ENCODE measurements at places on chromosomes 13 and 19.
A peak's percentile ranks its signal among the peaks of the same experiment; 100 is the strongest.

GRCh38 chr13:76812206-76812897 is 73.9 kb downstream of the KCTD12 start:
- DNase-seq: no peak

- DNase-seq: no peak
Observed at GRCh38 chr19:10836479-10837330, 693 bp upstream of the TMED1 start.

GRCh38 chr19:3142781-3143337 is 7.0 kb downstream of the GNA15 start:
- no peak for DNase-seq

- no peak for DNase-seq
Observed at GRCh38 chr13:66415444-66415843, 814.7 kb downstream of the PCDH9 start.

DNA sequence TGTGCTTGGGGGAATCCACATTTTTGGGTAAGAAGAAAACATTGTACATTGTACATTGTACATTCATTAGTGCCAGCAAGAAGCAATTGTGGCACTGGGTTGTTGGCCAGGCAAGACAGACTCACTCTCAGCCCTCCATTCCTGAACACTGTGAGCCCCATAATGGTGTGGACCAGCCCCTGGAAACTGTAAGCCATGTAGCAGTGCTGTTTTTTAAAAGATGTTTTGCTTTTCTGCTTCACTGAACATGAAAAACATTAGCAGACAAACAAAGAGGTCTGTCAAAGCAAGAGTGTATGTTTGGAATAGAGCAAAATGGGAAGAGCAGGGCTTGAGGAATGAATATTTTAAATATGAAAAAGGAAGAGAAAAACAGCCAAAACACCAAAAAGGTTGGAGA is 39.1 kb upstream of the IL17D start:
- DNase-seq: no peak

- no peak for DNase-seq
Observed at GRCh38 chr19:55253842-55254624, 4.8 kb downstream of the PPP6R1 start.

DNA sequence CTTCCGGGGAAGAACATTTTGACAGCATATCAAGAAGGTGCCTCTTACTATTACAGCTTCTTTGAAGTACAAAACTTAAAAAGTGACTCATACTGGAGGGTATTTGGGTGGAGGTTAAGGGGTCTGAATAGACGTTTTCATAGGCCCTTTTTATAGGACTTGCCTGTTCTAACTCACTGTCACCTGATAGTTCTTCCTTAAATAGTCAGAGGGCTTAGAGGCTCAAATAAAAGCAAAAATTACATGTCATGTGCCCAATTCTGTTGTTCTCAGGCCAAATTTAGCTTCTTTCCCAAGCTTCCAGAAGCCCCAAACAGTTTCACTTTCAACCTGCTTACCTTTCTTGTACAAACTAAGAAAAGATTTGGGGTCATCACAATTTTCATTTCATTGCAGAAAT is 16.1 kb upstream of the SLC46A3 start:
- no peak for DNase-seq

GRCh38 chr19:43105496-43105895 is 23.0 kb upstream of the PSG2 start:
- DNase-seq: no peak

DNA sequence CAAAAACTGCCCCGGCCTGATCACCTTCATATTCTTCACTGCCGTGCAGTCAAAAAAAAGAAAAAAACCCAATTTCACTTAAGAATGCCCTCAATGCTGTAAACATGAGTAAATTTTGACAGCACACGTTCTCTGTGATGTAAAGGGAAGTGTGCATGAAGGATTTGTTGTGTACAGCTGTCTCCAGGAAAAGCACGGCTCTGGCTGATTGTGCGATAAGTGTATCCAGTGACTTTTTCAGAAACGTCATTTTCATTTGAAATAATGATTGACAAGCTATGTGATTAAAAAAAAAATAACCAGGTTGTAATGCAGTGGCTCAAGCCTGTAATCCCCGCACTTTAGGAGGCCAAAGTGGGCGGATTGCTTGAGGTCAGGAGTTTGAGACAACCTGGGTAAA is 39.6 kb downstream of the ANKRD10 start:
- no peak for DNase-seq

DNA sequence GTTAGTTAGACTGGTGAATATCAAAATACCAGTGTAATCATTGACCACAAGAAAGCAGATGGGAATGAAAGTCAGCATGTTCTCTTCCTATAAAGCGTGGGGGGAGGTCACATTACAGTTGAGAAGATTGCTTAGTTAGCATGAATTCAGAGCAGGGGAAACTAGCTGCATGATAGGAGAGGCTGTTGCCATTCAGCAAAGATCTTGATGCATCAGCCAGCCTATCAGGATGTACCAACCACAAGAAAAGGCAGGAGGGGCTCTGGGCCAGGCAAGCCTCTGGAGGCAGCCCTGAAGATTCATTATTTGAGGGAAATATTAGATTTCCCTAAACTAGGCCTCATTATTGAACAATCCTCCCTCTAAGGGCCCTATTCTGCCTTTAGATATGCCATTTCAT is 5.0 kb upstream of the MTMR6 start:
- no peak for DNase-seq

DNA sequence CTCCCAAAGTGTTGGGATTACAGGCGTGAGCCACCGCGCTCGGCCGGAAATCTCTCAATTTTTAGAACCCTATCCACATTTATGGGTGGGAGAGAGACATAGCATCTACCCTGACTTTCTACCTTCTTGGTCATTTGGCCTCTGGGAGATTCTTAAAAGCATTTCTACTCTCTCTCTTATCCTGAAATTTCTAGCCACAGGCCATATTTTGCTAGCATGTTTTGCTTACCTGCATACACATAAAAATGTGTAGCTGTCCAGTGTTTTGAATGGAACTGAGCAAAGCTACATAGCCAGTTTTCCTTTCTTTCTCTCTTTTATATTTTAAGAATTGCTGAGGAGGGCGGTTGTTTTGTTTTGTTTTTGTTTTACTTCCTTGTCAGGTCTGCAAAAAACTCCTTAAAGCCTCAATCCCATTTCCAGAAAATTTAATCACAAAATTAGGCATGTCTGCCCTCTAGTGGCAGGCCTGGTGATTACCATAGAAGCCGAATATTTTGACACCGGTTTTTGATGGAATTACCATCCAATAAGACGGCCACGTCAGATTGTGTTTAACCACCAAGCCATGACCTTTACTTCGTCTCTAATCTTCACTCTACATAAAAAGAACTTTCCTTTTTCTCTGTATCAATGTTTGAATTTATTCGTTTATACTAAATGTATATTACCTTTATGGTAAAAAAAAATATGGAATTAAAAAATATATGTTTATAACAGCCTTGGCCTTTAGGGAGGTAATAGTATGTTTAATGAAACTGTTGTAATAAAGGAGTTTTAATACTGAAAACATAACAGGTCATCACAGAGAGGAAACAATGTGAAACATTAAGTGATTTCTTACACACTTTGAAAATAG is 34.4 kb upstream of the OXGR1 start:
- DNase-seq: peak; percentile 13

DNA sequence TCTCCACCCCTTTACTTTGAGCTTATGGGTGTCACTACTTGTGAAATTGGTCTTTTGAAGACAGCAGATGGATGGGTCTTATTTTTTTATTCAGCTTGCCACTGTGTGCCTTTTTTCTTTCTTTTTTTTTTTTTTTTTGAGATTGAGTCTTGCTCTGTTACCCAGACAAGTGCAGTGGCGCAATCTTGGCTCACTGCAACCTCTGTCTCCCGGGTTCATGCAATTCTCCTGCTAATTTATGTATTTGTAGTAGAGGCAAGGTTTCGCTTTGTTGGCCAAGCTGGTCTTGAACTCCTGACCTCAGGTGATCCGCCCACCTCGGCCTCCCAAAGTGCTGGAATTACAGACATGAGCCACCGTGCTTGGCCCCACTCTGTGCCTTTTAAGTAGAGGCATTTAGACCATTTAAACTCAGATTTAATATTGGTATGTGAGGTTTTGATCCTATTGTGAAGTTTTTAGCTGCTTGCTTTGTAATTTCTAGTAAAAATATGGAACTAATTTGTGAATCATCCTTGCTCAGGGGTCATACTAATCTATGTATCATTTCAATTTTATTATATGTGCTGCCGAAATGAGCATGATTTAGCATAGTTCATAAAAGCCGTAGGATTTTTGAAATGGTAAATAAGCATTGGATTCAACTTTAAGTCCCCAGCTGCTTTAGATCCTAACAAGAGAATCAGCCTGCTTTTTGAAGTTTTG is 584.5 kb downstream of the SLITRK1 start:
- no peak for DNase-seq

GRCh38 chr13:44032802-44033201 is 153.1 kb downstream of the LACC1 start:
- DNase-seq: no peak

GRCh38 chr19:50328224-50328872 is 829 bp downstream of the KCNC3 start:
- no peak for DNase-seq

DNA sequence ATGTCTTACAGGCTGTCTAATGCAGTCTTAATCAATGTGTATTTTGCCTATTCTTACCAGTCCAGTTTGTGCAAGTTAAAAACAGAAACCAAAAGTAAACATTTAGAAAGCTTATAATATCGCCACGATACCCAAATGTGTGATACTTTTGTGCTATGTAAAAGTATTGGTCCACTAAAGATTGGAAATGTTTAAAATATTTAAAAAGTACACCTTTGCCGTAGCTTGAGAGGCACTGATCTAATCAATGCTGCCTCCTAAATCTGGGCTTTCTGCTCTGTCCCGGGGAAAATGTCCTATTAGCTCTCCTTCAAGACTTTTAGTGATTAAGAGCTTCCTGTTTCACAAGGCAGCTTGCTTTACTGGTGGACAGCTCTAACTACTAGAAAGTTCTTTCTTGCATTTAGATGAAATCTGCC is 64.7 kb downstream of the DNAJC15 start:
- no peak for DNase-seq

DNA sequence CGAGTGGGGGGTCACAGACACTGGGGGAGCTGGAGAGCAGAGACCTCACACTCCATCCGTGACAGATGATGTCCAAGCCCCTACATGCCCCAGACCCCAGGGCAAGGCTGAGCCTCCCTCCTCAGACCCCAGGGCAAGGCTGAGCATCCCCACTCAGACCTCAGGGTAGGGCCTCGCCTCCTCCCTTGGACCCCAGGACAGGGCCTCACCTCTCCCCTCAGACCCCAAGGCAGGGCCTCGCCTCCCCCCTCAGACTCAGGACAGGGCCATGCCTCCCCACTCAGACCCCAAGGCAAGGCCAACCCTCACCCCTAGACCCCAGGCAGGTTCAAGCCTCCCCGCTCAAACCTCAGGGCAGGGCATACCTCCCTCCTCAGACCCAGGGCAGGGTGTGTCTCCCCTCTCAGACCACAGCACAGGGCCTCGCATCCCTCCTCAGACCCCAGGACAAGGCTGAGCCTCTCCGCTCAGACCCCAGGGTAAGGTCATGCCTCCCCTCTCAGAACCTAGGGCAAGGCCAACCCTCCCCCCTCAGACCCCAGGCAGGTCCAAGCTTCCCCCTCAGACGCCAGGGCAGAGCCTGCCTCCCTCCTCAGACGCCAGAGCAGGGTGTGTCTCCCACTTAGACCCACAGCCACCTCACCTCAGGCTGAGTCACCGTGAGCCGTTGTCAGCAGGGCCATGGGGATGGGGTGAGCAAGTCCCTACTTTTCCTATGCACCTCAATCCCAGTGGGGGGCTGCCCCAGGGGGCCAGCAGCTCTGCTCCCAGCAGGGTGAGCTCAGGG is 1.7 kb upstream of the S1PR4 start:
- DNase-seq: no peak

GRCh38 chr19:42074513-42075363 is 1.2 kb upstream of the ZNF574 start:
- no peak for DNase-seq

GRCh38 chr19:51693260-51693659 is at the start of gene SPACA6:
Gene SPACA6 (plus strand): TSS chr19:51693330. CDS start chr19:51693527, 197 bp downstream.
- DNase-seq: no peak

DNA sequence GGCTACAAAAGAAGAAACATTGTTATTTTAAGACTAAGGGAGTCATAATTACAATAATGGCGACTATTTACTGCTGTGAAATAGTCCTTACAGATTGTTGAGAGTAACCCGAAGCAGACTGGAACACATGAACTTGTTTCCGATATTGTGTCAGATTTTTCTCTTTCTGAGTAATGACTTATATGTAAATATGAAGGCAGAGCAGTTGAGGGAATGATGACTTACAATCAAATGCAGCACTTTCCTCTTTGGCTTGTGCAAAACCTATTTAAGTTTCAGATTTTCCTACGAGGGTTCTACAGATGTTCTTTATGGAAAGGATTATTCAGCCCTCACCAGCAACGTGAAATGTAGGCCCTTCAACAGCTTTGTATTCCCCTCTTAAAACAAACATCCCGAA is 198.6 kb downstream of the RGCC start:
- no peak for DNase-seq

DNA sequence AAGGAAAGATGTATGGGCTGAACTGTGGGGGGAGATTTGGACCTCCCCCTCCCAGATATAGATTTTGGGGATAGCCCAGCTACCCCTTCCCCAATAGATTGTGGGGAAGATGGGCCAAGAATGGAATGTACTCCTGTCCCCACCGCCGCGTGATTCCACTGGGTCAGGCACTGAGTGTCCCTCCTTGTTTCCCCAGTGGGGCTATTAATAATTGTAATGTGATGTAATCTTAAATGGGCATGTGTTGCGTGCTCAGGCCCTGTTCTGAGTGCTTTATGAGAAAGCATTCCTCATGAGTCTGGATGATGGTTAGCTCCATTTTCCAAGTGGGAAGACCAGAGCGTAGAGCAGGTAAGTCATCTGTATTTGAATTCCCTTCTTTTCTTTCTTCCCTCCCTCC is 1.4 kb downstream of the PSMD8 start:
- no peak for DNase-seq

GRCh38 chr13:66237411-66238062 is 992.6 kb downstream of the PCDH9 start:
- no peak for DNase-seq

DNA sequence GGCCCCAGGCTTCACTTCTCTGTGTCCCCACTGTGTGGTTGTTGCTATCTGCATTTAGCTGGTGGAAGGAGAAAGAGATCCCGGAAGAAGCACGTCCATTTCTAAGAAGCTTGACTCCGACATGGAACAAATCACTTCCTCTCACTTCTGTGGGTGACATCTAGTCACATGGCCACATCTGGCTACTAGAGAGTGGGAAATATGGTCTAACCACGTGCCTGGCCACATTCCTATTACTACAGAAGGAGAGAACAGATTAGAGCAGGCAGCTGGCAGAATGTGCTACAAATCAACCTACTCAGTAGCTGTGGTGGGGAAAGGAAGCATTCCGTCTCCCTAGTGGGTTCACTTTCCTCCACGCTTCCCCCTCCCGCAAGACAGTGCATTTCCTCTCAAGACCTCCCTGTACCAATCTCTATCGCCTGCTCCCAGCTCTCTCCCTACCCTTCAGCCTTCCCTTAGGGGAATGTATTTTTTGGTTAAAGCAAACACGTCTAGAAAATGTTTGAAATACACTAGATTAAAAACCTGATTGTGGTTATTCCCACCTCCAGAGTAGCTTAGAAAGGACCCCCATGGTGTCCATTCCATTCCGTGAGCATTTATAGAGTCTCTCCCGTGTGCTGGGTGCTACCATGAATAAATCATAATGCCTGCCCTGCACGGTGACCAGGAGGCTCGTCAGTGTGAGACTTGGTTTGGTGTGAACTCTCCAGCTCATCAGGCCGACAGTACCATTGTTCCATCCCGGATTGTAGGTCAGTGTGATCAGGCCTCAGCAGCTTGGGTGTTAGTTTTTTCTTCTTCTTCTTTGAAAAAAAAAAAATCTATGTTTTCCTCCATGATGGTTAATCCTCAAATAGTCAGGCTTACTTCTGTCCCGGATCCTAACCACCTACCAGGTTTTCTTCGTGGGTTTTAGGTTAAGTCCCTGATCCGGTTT is 8.0 kb upstream of the AMER2 start:
- no peak for DNase-seq
